ENCODE measurements at places on chromosomes 6 and 20.

DNA sequence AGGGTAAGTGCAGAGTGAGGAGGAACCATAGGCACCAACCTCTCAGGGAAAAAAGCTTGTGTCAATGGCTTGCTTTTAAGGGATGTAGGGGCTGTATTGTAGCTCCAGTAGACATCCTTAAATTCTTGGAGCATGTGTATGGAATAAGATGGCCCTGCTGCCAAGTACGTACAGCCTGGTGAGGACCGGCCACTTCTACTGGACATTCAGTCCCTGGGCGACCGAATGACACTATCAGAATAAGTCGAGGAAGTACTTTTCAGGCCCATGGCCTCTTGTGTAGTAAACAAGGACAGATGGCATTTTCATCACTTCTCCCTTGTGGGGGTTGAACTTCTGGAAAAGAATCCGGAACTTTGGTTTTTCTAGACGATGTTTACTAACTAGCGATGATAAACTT, 32.8 kb downstream of the GFRA4 start:
- no peak for DNase-seq

DNA sequence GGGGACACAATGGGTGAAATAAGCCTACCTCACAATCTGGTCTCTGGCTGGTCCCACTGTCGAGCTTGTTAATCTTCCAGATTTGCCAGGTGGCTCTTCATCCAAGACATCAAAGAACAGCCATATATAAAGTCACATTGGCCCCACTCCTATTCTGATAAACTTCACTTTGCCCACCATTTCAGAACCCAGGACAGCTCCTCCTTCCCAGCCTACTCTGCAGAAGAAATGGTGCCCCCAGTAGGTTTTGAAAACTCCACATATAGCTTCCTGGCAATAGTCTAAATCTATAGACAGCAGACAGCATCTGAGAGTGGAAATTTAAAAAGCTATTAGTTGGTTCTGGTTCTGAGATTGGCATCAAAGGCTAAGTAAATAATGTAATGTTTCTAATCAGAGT, 143.1 kb upstream of the PCSK2 start:
- DNase-seq, result no peak

DNA sequence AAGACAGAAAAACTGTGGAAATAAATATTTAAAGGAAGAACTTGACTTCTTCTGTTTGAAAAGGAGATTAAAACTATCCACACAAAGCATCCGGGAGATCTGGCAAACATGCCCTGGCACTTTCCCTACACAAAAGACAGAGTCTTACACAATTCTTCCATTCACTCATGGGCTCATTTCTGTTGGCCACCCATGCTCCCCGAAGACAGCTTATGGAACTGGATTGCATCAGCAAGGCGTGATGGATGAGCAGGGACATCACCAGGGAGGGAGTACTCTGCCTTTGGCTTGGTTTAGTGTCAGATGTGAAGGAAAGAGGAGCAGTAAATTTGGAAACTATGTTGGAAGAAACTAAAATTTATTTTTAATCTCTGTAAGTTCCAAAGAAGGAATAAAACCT, 379.3 kb downstream of the CD109 start:
- no peak for DNase-seq

DNA sequence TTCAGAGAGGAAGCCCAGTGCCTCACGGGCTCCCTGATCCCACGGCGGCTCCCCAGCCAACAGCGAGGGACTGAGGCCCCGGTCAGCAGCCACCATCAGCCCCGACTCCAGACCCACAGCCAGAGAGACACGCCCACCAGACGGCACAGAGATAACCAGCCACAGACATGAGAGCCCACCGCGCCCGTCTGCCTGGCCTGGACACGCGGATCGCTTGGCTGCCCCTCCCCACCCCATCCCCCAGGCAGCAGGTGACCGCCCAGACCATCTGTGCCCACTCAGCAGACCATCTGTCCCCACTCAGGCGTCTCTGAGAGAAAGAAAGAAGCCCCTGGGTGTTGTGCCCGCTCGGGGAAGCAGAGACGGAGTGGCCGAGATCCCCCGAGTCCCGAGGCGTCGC, 55.5 kb upstream of the CHRNA4 start:
- no peak for DNase-seq

- DNase-seq, result peak; percentile 50
Observed at GRCh38 chr6:146913842-146914488, 290.3 kb upstream of the STXBP5 start.

DNA sequence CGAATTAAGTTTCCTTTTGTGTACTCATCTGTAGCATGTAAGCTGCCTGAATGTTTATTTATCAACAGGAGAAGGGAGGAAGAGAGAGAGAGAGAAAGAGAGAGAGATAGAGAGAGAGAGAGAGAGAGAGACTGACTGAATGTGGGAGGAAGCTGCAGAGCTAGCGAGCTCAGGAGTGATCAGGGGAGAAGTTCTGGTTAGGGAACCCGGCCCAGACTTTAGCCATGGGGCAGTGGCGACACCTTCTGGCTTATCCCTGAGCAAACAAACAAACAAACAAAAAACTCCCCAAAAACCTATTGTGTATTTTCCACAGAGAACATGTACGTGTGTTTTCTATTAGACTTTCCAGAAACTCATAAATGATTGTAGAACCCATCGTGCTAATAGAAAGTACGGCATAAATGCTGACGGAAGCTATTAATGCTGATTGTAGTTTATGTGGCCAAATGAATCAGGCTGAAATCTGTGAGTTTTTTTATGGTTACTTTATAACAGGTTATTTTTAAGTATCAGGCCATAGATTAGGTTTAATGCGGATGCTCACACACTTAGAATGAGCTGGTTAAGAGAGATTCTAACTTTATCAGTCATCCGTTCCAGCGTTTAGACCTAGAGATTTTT, 92.8 kb downstream of the CLIC5 start:
- peak; percentile 89 for DNase-seq

DNA sequence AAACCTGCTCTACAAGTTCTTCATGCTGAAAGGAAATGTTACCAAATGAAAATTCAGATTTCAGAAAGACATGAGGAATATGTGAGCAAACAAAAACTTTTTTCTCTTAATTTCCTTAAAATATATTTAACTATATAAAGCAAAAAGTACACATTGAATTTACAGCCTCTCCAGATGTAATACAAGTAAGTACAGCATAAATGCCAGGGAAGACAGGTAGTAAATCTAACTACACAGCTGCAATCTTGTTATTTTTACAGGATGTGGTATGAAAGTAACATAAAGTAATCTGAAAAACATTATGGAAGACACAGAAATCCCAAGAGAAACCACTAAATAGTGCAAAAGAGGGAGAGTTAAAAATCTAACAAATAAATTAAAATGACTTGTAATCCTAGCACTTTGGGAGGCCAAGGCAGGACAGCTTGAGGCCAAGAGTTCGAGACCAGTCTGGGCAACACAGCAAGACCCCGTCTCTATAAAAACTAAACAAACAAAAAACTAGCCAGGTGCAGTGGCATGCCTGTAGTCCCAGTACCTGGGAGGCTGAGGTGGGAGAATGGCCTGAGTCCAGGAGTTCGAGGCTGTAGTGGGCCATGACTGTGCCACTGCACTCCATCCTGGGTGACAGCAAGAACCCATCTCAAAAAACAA, 50.7 kb downstream of the FAM8A1 start:
- DNase-seq, result no peak

DNA sequence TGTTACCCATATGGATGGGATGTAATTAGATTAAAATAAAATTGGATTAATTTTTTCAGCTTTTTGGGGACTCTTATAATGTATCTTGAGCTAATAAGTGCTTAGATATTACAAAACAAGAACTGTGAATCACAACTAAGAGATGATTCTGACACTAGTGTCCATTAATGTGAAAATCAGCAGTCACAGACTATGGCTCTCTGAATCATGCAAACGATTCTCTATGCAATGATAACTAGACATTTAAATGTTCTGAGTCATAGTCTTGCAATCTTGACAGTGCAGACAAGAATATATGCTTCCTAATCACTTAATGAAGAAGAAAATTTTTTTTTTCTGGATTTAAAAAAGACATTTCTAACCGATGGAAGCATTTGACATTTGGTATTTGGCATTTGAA, 82.2 kb upstream of the OPRM1 start:
- DNase-seq, result no peak

DNA sequence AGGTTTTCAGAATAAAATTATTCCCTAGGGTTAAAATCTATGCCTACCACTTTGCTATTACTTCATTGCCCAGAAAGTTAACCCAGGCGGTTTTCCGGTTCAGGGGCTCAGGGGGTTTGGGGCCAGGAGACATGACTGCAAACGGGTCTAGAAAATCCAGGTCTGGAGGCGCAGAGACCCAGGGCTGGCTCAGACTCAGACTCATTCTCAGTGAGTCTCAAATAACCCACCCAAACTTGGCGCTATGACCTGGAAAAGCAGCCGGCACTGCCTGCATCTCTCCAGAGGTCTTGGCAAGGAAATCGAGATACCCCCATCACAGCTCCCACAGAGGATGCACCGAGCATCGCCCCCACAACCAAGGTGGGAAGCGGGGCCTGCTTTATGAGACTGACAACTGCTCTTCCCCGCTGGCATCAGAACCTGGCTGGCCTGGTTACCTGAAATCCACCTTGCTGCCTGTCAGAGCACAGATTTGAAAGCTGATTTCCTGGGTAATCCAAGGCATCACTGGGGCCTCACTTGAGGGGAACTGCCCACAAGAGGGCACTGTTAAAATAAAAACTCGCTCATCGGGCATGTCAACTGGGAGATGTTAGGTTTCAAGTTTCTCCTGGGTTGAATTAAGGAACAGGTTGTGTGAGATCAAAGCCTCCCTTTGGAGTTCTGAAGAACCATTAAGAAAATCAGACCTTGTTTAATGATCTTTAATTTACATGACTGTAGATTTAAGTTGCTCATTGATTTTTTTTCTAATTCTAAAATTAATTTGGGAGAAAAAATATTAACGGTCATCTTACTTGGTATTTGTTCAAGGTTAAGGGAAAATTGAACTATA, 55.1 kb downstream of the KIF16B start:
- DNase-seq, result peak; percentile 31

GRCh38 chr20:24617757-24618450, 148.5 kb downstream of the SYNDIG1 start:
- DNase-seq, result no peak

- DNase-seq, result no peak
Observed at GRCh38 chr6:37713529-37714119, 15.9 kb upstream of the MDGA1 start.

- DNase-seq, result no peak
Observed at GRCh38 chr6:3440911-3441310, 15.9 kb downstream of the SLC22A23 start.

- DNase-seq, result peak; percentile 84
Observed at GRCh38 chr6:159059141-159059540, 14.3 kb upstream of the TAGAP start.

DNA sequence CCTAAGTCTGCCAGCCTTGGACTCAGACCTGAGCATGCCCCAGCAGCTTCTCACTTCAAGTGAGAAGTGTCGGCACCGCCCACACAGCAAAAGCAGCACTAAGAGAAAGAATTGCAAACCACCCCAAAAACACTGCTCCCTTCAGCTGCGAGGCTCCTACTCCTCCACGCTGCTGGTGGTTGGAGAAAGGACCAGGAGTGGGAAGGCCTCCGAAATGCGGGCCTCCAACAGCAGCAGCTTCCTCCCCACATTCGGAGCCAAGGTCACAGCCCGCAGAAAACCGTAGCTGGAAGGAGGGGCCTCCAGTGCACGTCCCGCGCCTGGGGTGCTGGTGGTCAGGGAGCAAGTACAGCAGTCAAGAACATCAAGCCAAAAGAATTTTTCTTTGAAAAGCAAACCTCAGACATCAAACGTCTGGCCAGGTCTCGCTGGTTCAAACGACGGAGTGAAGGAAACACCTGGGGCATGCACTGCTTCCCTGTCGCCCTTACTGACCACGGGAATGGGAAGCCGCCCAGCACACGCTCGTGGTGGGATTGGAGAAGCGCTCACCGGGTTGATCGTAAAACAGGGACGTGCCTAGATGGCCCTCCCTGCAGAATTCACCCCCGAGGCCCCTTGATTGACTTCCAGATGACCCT, 185.6 kb upstream of the CST7 start:
- no peak for DNase-seq

DNA sequence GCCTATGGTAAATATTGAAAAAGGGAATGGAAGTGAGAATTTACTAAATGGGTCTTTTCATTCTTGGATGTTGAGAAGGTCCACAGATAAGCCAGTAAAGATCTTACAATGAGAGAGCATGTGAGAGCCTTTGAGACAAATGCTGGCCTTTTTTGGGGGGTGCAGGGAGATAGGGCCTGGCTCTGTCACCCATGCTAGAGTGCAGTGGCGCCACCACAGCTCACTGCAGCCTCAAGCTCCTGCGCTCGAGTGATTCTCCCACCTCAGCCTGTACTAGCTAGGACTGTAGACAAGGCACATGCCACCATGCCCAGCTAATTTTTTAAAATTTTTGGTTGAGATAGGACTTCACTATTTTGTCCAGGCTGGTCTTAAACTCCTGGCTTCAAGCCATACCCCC, 63.2 kb upstream of the TMEM181 start:
- no peak for DNase-seq

DNA sequence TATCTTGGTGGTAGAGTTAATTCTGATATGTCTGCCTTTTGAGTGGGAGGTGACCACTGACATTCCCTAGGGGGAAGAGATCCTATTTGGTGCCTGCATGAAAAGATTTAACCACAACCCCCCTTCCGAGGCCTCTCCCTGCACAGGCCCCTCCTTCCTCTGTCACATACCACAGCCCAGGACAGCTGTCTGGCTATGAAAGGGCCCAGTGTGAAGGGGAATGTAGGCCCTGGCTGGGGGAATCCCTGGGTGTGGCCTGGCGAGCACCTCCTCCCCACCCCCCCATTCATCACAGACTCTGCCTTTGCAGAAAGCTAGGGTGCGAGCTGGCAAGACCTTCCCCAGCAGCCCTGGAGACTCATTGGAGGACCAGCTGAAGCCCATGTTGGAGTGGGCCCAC, 27.4 kb upstream of the MAPRE1 start:
- no peak for DNase-seq

DNA sequence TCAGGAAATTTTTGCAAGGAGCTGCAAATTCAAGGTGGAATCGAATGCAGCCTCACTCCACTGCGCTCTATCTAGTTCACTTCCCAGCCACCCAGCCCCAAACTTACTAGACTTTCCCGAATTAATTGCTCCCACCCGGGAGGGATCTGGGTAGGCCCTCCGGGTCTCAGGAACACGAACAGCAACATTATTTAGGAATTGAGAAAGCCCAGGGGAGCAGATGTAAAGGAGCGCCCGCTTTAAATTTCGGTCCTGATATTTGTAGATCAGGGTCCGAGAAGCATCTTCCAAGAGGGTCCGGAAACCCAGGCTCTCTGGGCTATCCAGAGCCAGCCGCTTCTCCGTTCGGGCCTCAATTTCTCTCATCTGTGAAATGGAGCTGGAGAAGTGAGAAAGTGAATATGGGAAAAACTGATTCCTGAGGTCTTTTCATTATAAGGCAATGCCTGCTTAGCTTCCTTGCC, 490 bp upstream of the ID1 start:
- no peak for DNase-seq
